H1 (cell line): ENCODE measurements at places on chromosomes 6 and 20.

DNA sequence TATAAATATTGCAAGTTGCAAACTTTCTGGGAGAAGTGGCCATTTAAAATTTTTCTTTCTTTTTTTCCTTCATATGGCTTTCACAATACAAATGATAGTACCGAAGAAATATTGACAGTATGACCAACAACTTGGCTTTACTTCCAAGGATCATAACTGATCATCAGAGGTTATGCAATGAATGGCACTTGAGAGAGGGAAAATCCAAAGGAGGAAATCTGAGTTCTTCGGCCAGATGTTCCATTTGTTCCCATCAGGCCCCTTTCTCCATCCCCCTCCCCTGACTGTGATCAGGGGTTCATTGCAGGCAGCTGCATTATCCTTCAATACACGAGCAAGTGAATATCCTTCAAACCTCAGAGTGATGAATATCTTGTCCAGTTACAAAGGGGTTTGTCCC is 130.0 kb upstream of the UST start:
- DNase-seq = no peak

DNA sequence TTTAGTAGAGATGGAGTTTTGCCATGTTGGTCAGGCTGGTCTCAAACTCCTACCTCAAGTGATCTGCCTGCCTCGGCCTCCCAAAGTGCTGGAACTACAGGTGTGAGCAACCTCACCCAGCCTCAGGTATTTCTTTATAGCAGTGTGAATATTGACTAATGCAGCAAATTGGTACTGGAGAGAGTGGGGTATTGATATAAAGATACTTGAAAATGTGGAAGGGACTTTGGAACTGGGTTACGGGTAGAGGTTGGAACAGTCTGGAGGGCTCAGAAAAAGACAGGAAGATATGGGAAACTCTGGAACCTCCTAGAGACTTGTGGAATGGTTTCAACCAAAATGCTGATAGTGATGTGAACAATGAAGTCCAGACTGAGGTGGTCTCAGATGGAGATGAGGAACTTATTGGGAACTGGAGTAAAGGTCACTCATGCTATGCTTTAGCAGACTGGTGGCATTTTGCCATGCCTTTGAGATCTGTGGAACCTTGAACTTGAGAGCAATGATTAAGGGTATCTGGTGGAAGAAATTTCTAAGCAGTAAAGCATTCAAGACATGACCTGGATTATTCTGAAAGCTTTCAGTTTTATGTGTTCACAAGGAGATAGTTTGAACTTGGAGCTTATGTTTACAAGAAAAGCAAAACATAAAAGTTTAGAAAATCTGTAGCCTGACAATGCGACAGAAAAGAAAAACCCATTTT is 127.2 kb downstream of the DTNBP1 start:
- DNase-seq = peak; percentile 2

DNA sequence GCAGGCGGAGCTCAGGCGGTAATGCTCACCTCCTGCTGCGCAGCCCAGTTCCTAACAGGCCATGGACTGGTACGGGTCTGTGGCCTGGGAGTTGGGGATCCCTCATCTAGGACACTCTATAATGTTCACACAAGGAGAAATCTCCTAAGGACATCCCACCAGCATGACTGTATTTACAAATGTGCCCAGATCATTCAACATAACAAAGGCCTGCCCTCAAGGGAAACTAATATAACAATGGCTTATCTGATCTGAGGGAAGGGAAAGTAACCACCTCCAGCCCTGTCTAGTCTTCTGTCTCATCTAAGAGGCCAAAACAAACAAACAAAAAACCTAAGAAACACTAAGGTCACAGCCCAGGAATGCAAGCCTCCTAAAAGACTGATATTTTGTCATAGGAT is 232.8 kb downstream of the RNGTT start:
- peak; percentile 57 for DNase-seq

GRCh38 chr20:46666818-46667515 is 15.7 kb upstream of the SLC13A3 start:
- DNase-seq = no peak

GRCh38 chr6:15313367-15313766 is 67.5 kb downstream of the JARID2 start:
- no peak for DNase-seq

GRCh38 chr6:139528471-139528870 is 154.0 kb upstream of the CITED2 start:
- DNase-seq = no peak

GRCh38 chr20:56976336-56976735 is 290.1 kb downstream of the BMP7 start:
- DNase-seq = no peak

DNA sequence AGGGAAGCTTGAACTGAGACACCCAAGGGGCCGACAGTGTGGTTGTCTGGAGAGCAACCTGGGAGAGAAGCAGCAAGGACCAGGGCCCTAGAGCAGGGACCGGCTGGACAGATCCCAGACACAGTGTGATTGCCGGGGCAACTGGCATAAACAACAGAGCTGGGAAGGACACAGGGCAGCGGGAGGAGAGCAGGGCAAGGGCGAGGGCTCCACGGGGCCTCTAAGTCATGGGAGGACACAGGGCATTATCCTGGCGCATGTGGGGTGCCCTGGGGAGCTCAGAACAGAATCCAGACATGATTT is 31.1 kb upstream of the CCR6 start:
- no peak for DNase-seq

GRCh38 chr20:44324343-44324742 is 12.5 kb upstream of the R3HDML start:
- DNase-seq = no peak

DNA sequence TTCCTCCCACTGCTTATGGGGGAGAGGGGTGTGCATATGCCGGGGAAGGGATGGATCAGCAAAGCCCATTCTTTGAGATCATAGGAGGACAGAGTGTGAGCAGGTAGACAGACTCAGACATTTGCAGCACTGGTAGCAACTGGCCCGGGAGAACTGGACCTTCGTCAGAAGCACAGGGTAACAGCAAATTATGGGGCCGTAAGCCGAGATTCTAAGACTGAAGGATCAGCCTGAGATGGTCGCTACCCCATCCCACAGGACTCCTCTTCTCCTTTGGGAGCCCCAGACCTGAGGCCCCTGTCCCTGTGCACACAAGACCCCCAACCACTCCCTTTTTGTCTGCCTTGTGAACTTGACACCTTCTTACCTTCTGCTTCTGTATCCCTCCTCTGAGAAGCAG is 106.5 kb downstream of the TOX2 start:
- DNase-seq = no peak

DNA sequence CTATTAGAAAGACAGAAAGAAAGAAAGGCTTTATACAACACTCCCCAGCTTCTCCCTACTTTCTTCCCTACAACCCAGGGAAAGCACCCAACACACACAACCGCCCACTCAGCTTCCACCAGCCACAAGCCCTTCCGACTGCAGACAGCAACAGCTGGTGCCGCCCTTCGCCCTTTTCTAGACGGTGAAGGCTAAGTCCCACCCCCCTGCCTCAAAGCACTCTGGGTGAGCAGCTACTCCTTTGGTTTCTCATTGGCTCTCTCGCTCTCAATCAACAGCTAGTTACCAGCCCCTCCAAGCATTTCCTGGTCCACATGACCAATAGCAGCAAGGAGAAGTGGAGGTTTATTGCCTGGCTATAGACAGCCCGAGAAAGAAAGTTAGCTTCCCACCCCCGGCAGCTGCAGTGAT is 230.1 kb upstream of the MOCS1 start:
- DNase-seq = no peak

- DNase-seq = peak; percentile 85
Observed at GRCh38 chr6:27275025-27275956, 27.8 kb downstream of the PRSS16 start.

GRCh38 chr6:36850021-36850420 is 10.8 kb upstream of the CPNE5 start:
- DNase-seq = no peak

- no peak for DNase-seq
Observed at GRCh38 chr6:113893866-113894265, 36.7 kb downstream of the MARCKS start.

DNA sequence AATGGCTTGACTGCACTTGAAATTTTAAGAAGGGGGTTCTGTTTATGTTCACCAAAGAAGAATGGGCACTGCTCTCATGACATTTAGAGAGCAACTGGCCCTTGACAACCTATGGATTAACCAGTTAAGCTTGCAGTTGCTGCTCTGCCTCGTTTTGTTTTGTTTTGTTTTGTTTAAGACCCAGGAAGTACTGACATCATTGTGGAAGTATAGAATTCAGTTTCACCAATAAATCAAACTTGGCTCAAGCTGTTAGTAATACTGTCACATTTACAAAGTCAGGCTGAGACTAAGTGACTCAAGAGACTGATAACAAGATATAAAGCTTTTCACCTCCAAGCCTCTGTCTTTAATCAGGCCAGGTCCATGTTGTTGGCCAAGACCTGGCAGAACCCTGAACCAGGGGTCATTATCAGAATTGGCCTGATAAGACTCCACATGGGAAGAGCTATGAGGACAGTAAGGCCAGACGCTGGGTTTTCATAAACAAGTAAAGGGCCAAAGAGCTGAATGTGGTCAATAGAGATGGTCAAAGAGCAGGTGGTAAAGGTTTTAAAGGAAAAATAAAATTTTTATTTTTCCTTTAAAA is 99.4 kb upstream of the VGLL2 start:
- DNase-seq = no peak

GRCh38 chr6:136782021-136782770 is 10.1 kb downstream of the MAP3K5 start:
- DNase-seq = no peak

DNA sequence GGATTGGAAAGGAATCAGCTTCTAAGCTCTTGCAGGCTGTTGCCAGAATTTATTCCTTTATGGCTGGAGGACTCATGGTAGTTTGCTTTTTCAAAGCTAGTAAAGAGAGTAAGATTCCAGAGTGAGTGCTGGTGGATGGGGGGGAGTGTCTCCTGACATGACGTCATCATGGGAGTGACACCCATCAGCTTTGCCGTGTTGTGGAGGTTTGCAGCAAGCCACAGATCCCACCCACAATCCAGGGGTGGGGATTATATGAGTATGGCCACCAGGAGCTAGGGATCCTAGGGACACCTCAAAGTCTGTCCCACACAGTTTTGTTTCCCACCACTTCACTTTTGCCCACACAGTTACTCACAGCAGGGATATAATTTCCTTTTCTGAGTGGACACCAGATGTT is 28.7 kb upstream of the PMEPA1 start:
- DNase-seq = no peak

- DNase-seq = peak; percentile 14
Observed at GRCh38 chr6:169677096-169677495, 24.7 kb downstream of the WDR27 start.

- no peak for DNase-seq
Observed at GRCh38 chr6:118680452-118681095, 29.2 kb upstream of the CEP85L start.

DNA sequence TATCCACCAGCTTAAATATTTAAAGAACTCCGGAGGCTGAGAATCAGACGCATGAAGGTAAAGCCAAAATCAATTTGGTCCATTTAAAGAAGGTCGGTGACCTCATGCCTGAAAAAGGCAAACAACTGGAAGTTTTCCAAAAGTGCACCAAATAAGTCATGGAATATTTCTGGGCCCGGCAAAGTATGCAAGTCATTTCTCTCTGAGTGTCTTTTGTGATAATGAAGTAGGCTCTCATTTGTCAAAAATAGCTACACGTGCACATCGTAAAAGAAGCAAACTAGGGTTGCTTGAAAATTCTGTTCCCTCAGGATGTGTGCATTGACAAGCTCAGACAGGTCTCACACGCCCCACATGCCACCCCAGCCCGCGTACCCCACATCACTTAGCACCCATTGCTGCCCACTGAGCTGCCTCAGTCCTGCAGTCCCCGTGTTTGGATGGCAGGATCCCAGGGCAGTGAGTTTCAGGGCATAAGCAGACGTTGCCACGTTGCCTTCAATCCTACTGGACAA is 20.5 kb upstream of the PYGB start:
- no peak for DNase-seq

DNA sequence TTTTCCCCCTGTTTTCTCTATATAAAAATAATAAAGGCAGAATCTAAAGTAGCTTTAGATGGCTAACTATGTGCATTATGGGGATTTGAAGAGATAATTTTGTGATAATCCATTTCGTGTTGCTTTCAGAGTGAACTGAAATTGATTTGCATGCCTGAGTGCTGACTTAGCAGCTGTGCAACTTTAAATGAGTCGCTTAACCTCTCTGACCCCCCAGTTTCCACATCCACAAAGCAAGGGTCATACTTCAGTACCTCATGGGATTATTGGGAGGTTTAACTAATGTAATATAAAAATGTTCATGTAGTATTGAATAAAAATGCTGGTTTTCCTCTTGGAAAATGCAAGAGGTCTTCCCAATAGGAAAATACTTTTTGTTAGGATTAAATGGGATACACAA is 63.8 kb upstream of the FABP7 start:
- no peak for DNase-seq

DNA sequence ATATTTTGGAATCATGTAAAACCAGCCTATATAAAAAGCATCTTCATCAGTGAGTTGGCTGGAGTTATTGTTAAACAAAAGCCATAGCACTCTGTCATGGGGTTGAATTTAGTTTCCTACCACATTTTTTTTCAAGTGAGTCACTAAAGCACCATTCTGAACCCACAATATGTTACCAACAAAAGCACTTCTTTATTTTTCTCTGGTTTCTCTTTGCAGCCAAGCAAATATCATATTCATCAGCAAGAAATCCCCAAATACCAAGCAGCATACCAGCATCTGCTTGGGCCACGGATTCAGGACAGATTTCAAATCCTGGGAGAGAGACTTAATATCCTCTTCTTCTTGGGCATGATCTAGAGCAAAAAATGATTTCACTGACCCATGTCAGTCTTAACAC is 441.4 kb downstream of the BCKDHB start:
- DNase-seq = no peak

GRCh38 chr6:30515106-30515505 is 25.8 kb downstream of the HLA-E start:
- DNase-seq = no peak

DNA sequence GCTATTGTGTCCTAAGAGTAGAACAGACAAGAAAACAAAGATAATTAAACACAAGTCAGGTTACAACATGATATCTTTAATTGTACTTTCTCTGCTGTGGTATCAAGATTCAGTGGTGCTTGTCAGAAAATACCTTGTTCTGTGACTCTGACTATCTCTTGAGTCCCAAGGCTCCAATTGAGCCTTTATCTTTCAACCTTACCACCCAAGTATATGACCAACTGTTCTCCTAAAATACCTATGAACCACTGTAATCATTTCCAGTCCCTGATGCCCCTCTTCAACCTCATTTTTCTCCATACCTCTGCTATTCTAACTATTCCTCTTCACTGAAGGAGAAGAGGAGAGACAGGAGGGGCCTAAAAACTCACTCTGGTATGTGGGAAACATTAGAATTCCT is 66.9 kb upstream of the TPD52L1 start:
- DNase-seq = no peak

- no peak for DNase-seq
Observed at GRCh38 chr6:50845499-50846143, 26.9 kb downstream of the TFAP2B start.

DNA sequence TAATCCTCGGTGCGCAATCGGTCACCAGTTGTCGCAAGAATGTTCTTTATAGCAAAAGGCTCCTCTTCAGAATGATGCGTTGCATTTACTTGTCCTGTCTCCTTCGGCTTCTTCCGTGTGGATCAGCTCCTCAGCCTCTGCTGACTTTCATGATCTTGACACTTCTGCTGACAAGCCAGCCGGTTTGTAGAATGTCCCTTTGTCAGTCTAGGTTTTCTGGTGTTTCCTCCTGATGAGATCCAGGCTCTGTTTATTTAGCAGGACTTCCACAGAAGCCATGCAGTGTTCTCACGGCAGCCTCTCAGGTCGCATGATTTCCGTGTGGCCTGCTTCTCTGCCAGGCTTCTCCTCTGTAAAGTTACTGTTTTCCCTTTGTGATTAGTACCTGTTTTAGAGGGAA is 66.9 kb downstream of the STX11 start:
- no peak for DNase-seq
